Diencephalon (tissue), 1 donor: ENCODE measurements at places on chromosomes 2 and 18. TPM values are rescaled to one million over a fixed set of nuclear protein-coding genes. Genes with fewer than 3 reads are reported as not detected.

Gene HRH4
- total RNA-seq, result 0.23 TPM

Gene SERPINB10
- 0.46 TPM for total RNA-seq

Gene HEATR5B
- total RNA-seq, result 93.2 TPM

Gene TMEM37
- total RNA-seq, result 0.92 TPM

Gene SH3BP4
- 20.5 TPM for total RNA-seq

Gene ERFE
- total RNA-seq, result 1.2 TPM

Gene HAAO
- total RNA-seq, result 1.4 TPM

Gene CERKL
- total RNA-seq, result 6.2 TPM

Gene COMMD1
- total RNA-seq, result 51.9 TPM

Gene RAB17
- total RNA-seq, result under 0.01 TPM

Gene CSRNP3
- 255 TPM for total RNA-seq

Gene TUBA3D
- not detected for total RNA-seq

Gene SDC1
- total RNA-seq, result 17.1 TPM

Gene GNAL
- 122 TPM for total RNA-seq

Gene HOXD13
- not detected for total RNA-seq

Gene WNT10A
- 0.46 TPM for total RNA-seq

Gene CTNNA2
- total RNA-seq, result 291 TPM

Gene CCNYL1
- total RNA-seq, result 28.1 TPM

Gene PRSS56
- total RNA-seq, result 1.6 TPM

Gene ZAP70
- 1.4 TPM for total RNA-seq

Gene CRYGC
- total RNA-seq, result not detected

Gene TSPYL6
- 0.23 TPM for total RNA-seq

Gene TANC1
- 16.6 TPM for total RNA-seq

Gene FTCDNL1
- total RNA-seq, result 4.8 TPM

Gene BMP10
- not detected for total RNA-seq

Gene GPR35
- total RNA-seq, result 0.46 TPM

Gene CHRNA1
- total RNA-seq, result not detected

Gene ADCYAP1
- total RNA-seq, result 18.5 TPM

Gene ABHD1
- 0.46 TPM for total RNA-seq

Gene ADGRF3
- total RNA-seq, result not detected

Gene PRKAG3
- not detected for total RNA-seq

Gene SUMO1
- 149 TPM for total RNA-seq

Gene INHBB
- total RNA-seq, result 11.3 TPM

Gene IL1F10
- total RNA-seq, result not detected

Gene STRADB
- total RNA-seq, result 74.5 TPM

Gene SERPINB12
- not detected for total RNA-seq

Gene ARL5A
- total RNA-seq, result 79.8 TPM

Gene OR6B2
- total RNA-seq, result not detected

Gene CFLAR
- total RNA-seq, result 36.7 TPM

Gene TRABD2A
- 2.5 TPM for total RNA-seq
